Activated CD4-positive, alpha-beta T cell treated with anti-CD3 and anti-CD28 coated beads, Interleukin-2, amount 50 U/mL, for 4 hours (primary cell): ENCODE measurements at places on chromosomes 6 and 20.
A peak's percentile ranks its signal among the peaks of the same experiment; 100 is the strongest.

DNA sequence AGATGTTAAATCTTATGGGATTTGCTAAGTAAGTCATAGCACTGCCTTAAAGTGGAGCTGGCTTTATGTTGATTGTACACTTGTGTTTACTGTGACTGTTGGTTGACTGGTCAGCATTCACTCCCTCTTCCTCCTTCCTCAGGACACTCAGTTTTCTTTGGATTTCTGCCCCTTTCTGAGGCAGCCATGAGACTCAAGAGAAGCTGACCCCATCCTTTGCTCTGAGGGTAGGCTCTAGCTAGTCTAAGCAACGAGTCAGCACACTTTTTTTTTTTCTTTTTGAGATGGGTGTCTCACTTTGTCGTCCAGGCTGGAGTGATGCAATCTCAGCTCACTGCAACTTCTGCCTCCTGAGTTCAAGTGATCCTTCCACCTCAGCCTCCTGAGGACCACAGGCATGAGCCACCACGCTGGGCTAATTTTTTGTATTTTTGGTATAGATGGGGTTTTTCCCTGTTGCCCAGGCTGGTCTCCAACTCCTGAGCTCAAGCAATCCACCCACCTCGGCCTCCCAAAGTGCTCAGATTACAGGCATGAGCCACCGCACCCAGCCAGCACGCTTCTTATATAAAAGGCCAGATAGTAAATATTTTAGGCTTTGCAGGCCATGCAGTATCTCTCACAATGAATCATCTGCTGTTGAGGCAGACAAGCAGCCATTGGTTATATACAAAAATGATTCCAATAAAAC, 191.4 kb downstream of the NFATC2 start:
- DNase-seq: no peak

- DNase-seq: no peak
Observed at GRCh38 chr6:82073484-82073883, 174.1 kb downstream of the IBTK start.

GRCh38 chr20:32205843-32206759, 1.4 kb downstream of the PLAGL2 start:
- peak; percentile 25 for DNase-seq

DNA sequence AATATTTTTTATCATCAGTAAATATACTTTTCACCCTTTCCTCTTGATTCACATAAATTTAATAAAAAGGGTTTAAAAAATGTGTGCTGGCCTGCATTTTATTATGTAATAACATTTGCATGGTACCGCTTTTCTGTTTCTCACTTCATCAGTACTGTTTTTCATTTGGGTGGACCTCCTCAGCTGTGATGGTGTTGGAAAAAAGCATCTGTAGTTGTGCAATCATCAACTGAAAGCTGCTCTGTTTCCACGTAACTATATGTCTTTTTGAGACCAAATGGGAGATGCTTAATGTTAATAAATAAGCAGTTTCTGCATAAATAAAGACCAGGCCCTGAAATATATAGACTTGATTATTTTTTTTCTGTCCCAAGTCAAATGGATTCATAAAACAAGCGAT, 31.6 kb upstream of the CENPW start:
- DNase-seq: no peak

- no peak for DNase-seq
Observed at GRCh38 chr20:43583133-43583864, 7.4 kb upstream of the IFT52 start.

DNA sequence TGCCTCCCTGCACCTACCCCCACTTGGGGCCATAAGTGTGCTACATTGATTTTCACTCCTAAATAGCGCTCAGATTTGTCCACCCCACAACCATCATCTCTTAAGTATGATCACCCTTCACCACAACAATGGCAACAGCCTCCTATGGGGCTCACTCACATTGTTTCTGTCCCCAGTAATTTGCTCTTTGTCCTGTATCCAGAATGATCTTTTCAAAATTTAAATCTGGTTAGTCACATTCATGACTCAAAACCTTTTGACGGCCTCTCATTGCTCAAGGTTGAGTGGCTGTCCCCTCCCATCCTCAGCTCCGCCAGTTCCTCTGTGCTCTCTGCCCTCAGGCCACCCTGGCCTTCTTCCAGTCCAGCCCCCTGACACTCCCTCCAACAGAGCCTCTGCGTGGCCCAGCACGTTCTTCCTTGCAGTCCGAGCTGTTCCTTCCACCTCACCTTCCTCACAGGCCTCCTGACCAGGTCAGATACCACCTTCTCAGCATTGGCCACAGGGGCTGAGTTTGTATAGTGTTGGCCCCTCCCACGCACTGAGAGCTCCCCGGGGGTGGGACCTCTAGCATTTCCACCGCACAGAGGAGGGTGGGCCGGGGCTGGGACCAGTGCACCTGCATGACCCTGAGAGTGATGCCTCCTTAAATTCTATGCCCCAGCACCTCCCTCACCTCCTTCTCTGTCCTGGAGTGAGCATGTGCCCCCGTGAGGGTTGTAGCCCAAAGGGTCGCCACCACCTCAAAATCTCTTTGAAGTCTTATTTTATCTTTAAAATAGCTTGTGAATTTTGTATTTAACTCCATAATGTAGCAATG, 2.4 kb upstream of the PPP1R3G start:
- DNase-seq: no peak

- DNase-seq: no peak
Observed at GRCh38 chr20:19886661-19887288, 128.7 kb downstream of the RIN2 start.

DNA sequence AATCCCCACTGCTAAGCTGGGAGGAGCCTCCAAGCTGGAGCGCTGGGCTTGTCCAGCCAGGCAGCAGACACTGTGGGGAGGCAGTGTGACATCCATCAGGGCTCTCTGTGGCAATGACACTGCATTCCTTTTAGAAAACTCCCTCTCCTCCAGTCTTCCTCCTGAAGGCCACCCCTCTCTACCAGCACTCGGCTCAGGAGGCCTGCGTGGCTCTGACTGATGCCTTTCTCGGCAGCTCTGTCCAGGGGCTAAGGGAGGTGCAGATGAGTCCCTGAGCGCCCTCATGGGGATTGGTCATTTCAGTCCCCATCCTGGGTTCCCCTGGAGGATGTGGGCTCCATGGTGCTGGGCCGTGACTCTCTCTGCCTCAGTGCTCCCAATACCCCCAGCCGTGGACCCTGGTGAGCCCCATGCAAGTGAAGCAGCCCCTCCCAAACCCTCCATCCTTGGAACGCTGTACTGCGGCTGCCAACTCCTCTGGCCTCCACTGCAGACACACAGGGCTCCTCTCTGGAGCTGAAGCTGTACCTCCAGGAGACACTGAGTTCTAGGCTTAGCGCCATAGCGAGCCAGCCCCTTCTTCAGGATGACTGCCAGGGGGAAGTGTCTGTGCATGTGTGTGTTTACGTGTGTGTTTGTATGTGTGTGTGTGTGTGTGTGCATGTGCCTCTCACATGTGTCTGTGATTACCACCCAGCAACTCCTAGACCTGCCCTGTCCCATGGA, 209.6 kb downstream of the ERMARD start:
- DNase-seq: no peak

DNA sequence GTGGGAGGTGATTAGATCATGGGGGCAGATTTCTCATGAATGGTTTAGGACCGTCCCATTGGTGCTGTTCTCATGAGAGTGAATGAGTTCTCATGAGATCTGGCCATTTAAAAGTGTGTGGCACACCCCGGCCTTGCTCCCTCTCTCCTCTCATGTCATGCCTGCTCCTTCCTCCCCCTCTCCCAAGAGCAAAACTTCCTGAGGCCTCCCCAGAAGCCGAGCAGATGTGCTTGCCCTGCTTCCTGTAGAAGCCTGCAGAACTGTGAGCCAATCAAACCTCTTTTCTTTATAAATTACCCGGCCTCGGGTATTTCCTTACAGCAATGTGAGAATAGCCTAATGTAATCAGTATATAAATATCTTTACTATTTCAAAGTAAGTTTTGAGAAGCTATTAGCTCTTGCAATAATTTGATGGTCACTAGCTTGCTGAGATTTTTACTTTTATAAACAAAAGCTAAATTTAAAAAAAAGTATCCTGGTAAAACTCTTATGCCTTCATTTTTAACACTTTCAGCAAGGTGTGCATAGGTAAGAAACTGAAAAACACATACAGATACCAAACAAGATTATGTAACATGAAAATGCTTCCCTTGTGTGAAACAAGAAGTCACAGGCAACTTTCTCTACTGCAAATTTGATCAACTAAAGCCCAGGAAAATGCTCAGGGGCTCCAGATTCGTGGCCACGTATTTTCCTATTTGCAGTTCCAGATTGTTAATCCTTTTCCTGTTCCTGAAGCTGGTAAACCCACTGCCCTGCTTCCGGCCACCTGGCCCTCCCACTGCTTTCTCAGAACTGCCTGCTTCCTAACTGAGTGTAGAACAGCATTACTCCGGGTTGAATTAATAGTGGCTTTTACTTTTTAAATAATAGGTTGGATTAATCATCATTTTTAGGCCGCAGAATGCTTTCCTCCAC, 395.1 kb upstream of the CNR1 start:
- DNase-seq: no peak

- DNase-seq: no peak
Observed at GRCh38 chr6:55902796-55903195, 27.4 kb upstream of the BMP5 start.

GRCh38 chr6:45844986-45845385, 170.7 kb downstream of the CLIC5 start:
- no peak for DNase-seq

DNA sequence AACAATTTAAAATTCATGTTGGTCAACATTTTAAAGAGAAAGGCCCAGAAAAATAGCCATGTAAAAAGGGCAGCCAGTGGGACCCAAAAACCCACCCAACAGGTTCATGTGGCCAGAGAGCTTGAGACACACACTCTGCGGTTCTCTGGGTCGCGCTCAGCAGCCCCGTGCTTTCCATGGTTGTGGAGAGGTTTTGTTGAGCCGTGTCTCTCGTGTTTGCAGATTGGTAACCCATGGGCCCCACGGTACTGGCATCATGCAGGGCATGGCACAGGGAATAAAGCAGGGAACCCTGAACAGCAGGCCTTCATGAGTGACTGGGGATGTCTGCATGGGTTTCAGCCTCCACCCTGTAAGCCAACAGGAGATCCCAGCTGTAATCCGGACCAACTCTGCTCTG, 127.7 kb upstream of the CST7 start:
- DNase-seq: no peak

GRCh38 chr6:128167552-128167951, 266.7 kb upstream of the THEMIS start:
- no peak for DNase-seq

DNA sequence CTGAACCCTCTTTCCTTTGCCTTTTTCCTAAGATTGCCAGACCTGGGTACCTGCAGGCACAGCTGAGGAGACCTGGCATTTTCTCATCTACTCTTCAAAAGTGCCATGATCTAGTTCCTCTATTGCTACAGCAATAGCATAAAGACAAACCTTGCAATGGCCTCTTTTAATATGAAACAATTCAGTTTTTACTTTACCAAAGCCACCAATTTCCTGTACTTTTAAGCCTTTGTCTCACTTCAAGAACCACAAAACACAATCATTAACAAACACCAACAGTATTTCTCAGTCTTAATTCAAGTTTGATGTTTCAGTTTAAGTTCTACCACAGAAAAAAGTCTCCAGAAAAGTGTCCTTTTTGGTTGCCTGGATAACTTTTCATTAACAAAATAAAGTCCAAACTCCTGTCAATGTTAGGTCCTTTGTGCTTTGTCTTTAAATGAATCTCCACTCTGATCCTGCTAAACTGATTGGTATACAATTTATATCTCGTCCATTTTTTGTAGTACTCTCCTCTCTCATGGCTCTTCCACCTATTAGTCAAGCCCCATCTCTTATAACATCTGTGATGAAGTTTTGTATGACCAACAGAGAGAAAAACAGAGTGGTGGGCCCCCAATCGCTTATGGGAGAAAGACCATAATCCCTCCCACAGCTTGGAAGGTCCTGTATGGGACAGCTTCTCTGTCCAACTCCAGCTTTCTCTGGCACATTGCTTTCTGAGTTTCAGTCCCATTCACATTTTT, 50.5 kb upstream of the THEMIS start:
- DNase-seq: no peak

- no peak for DNase-seq
Observed at GRCh38 chr20:64109831-64110391, 2.5 kb upstream of the NPBWR2 start.

DNA sequence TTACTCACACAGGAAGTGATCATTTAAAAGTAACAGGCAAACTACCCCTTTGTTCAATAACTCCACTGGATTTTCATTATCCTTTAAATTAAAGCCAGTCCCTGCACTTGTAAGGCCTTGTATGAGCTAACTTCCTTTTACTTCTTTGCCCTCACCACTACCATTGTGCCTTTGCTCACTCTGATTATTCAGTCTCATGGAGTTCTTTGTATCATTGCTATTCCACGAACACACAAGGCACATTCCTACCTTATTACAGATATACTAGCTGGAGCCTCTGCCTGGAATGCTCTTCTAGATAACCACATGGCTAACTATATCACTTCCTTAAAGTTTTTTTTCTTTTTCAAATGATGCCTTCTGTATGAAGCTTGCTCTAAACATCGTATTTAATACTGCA, 748.6 kb upstream of the HS3ST5 start:
- DNase-seq: no peak

DNA sequence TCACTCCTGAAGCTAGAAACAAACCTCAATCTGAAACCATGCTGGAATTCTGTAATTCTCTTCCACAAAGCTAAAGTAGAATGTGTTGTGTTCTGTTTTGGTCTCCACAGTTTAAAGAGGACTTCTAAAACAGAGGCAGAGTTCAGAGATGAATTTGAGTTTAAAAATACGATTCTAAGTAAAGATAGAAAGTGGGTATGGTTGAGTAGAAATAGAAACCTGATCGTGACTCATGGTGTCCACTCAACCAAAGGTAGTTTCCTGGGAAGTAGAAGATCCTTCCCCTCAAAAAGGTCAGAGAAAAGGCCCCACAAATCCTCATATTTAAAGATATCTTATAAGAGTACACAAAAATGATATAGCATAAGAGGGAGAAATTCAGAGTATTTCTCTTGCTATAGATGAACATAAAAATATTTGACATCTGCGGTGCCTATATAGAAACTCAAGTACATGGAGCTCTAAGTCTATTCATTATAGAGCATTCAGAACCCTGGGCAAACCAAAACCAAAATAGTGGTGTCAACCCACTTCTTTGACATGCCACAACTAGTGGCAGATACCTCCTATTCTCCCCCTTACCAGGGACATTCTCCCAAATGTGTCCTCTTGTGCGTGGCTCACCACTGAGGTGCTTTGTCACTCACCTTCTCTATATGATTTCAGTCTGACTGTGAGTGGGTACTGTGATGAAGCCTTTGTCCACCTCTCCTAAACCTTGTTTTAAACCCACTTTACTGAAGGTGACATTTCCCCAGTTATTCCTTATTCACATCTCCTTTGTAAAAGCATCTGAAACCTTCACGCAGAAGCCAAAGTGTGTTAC, 84.5 kb downstream of the PLCB1 start:
- no peak for DNase-seq

DNA sequence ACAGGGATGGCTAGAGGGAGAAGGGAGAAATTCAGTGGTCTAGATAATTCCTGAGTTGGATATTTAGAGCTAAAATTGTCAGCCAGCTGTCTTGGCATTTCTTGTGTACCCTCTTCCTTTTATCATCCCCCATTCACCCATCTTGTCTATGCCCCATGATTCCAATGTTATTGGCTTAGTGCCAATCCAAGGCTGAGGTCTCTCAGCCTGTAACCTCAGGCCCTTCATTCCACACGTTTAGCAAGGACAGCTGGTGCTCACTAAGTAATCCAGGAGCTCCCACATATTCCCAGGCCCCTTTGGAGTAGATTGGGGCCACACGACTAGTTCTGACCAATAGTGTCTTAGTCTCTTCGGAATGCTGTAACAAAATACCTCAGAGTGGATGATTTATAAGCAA, 112.4 kb upstream of the ATXN1 start:
- no peak for DNase-seq
